Astrocyte of the spinal cord (primary cell): ENCODE measurements at places on chromosomes 3 and 15.

DNA sequence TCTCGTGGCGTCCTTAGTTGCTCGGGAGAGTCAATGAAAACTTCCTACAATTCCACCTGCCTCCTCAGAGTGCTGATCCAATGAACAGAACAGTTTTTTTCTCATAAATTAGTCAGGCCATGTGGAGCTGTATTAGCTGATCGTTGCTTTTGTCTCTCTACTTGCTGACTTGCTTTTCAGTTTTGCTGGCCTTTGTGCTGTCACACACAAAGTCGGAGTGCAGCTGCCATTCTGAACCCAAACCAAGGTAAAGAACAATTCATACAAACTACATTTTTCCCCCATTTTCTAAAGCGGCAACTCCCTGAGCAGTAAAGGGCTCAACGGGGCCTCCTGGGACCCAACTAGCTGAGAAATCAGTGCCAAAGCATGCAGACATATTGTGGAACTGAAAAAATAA, 43.1 kb downstream of the MEIS2 start:
- no peak for DNase-seq

- peak; percentile 63 for DNase-seq
Measured at GRCh38 chr15:48414015-48414414, 82.8 kb downstream of the DUT start.

- DNase-seq, result no peak
Measured at GRCh38 chr3:45067941-45068340, 41.8 kb downstream of the CLEC3B start.

DNA sequence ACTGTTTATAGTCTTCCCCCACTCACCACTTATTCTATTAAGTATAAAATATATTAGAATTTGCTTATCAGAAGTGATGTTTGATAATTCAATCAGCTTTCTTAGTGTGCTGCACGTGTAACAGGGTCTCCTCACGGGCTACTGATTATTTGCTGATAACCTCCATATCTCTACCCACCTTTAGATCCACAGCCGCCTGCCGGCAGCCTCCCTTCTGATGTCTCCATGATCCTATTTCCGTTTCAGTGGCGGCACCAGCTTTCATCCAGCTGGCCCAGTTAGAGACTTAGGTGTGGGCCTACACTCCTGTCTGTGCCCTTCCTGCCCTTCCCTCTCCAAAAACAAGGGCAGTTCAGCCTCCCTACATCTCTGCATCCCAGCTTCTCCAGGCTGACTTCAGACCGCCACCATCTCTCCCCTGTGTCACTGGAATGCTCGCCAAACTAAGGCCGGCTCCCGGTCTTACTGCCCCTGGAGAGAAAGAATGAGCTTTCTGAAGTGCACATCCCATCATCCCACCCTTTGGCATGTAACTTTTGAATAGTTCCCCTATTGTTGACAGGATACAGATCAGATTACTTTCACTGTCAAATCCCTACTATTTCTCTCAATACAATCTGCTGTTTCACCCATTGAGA, 76.6 kb upstream of the PRTG start:
- no peak for DNase-seq

- no peak for DNase-seq
Measured at GRCh38 chr3:173395073-173395411, 2.5 kb upstream of the NLGN1 start.

GRCh38 chr3:171876680-171877147, 33.6 kb downstream of the TMEM212 start:
- peak; percentile 97 for DNase-seq

GRCh38 chr15:34493001-34493400, 55.4 kb upstream of the GOLGA8A start:
- DNase-seq, result no peak

GRCh38 chr15:74213858-74214284, 11.3 kb upstream of the STRA6 start:
- no peak for DNase-seq

DNA sequence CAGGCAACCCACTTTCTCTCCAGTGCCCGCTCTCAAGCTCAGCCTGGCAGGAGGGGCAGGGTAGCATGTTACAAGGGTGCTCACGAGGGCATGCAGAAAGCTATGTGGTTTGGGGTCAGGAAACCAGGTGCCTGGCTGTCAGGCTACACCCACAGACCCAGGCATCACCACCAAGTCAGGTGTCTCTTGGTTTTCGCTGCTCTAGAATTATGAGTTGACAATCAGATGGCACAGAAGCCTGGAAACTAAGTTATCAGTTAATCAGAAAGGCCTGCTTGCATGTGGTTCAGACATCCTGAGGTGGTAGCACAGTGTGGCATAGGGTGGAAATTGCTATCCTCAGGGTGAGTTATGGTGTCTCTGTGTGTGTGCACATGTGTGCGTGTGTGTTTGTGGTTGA, 16.2 kb upstream of the CCR9 start:
- DNase-seq, result no peak

DNA sequence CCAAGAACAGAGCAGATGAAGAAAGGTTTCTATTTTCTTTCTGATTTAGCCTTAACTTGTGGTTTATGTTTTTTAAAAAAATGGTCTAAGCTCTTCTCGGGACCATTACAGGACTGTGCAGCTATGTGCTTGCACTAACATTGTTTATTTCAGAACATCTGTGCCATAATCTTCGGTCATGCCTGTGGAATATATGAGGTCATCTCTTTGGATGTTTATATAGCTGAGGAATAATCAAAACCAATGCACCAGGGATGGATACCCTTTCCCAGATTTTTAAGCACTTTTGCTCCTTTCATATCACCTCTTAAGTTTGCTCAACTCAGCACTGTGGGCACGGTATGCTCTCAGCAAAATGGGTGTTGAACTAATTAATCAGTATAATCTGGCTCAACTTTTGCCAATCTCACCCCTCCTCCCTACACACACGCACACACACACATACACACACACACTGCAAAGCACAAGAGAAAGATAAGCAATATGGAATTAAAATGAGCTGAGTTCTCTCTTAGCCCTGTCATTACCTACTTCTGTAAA, 268.5 kb upstream of the TMC3 start:
- DNase-seq, result peak; percentile 0

- DNase-seq, result peak; percentile 87
Measured at GRCh38 chr3:138921316-138922292, 25.3 kb downstream of the FOXL2 start.

DNA sequence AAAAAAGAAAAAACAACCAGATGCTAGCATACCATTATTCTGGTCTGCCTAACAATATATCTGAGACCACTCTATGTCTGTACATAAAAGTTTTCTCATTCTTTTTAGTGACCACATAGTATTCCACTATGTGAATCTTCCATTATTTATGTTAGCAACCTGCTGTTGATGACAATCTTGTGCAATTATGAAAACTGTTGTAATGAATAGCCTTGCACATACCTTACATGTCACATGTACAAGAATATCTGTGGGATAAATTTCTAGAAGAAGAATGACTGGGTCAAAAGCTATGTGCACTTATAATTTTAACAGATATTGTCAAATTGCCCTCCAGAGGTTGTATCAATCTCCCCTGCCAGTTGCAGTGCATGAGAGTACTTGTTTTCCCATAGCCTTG, 62.5 kb downstream of the ARHGAP31 start:
- DNase-seq, result no peak

- peak; percentile 43 for DNase-seq
Measured at GRCh38 chr3:23312866-23313265, 109.7 kb downstream of the UBE2E2 start.

- DNase-seq, result no peak
Measured at GRCh38 chr3:171044384-171044783, 17.9 kb upstream of the SLC2A2 start.

GRCh38 chr3:152610622-152611021, 224.3 kb upstream of the P2RY1 start:
- DNase-seq, result no peak

DNA sequence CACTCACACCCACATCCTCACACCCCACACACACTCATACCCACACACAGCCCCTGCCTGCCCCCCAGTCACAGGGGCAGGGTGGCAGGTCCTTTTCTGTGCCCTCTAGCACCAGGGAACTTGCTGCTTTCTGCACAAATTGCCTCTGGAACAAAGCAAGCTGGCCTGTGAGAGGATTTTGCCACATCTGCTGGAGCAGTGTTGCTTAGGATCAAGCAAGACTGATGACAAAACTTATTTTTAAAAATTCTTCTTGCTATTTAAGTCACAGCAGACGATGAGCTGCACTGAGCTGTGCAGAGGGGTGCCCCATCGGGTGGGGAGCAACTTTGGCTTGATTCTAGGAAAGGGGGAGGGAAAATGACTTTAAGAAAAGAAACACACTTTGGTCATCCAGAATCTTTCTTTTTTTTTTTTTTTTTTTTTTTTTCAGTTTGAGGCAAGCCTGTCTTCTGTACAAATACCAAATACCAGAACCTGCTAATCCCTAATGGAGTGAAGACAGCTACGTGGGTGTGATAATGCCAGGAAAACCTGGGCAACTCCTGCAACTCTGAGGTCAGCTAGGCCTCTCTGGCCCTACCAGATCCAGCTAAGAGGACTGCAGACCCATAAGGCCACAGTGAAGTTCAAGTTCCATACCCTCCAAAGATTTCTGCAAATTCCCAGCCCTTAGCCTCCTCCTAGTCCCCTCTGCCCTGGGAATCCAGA, 195.3 kb downstream of the ABHD5 start:
- DNase-seq, result no peak

DNA sequence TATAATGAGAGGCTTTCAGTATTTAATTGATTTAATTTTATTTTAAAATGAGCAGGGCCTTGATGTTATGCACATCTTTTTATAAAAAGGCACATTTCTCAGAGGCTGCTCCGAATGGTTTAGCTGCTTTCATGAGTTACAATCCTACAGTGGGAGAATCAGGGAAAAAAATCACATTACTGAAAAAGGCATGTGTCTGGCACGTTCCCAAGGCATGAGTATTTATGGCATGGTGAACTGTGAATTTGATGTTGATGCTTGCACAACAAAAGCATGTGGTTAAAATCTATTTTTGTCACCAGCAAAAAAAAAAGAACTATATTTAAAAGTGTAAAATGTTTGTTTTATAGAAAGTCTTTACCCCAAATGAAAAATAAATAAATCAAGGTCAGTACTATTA, 485.2 kb upstream of the ROBO2 start:
- peak; percentile 17 for DNase-seq
